ENCODE measurements at places on chromosomes 6 and 20.

- no peak for DNase-seq
Observed at GRCh38 chr6:126625019-126625418, 285.1 kb downstream of the CENPW start.

- DNase-seq = no peak
Observed at GRCh38 chr6:100719883-100720682, 161.0 kb downstream of the ASCC3 start.

- DNase-seq = no peak
Observed at GRCh38 chr6:145814035-145814500, 527 bp downstream of the FBXO30 start.

- no peak for DNase-seq
Observed at GRCh38 chr6:37175332-37176267, 5.6 kb downstream of the PIM1 start.

- no peak for DNase-seq
Observed at GRCh38 chr20:31667315-31668285, 29.9 kb downstream of the COX4I2 start.

GRCh38 chr6:139051396-139052060, 23.0 kb downstream of the ABRACL start:
- no peak for DNase-seq

- DNase-seq = no peak
Observed at GRCh38 chr20:13455713-13456112, 183.0 kb downstream of the TASP1 start.
